Anterior cingulate cortex (tissue), 58 donors: ENCODE measurements at places on chromosomes 2 and 18.

- no peak for DNase-seq
These were observed 55.0 kb downstream of the NDUFA10 start for GRCh38 chr2:239970004-239970623.

GRCh38 chr2:225008935-225009334 lies 33.3 kb downstream of the DOCK10 start:
- DNase-seq: no peak

GRCh38 chr2:74707837-74708236 lies 53.8 kb downstream of the SEMA4F start:
- no peak for DNase-seq

GRCh38 chr2:29632018-29632417 lies 289.4 kb downstream of the ALK start:
- DNase-seq: no peak

- no peak for DNase-seq
These were observed 155.5 kb upstream of the ACVR2A start for GRCh38 chr2:147689220-147689909.
